Hippocampal formation (tissue), 2 donors: ENCODE measurements at places on chromosomes 7 and 10.

GRCh38 chr10:129966889-129967578, 3.0 kb upstream of the EBF3 start:
- DNase-seq, result no peak

GRCh38 chr10:62430881-62431280, 56.7 kb downstream of the ZNF365 start:
- DNase-seq, result no peak

DNA sequence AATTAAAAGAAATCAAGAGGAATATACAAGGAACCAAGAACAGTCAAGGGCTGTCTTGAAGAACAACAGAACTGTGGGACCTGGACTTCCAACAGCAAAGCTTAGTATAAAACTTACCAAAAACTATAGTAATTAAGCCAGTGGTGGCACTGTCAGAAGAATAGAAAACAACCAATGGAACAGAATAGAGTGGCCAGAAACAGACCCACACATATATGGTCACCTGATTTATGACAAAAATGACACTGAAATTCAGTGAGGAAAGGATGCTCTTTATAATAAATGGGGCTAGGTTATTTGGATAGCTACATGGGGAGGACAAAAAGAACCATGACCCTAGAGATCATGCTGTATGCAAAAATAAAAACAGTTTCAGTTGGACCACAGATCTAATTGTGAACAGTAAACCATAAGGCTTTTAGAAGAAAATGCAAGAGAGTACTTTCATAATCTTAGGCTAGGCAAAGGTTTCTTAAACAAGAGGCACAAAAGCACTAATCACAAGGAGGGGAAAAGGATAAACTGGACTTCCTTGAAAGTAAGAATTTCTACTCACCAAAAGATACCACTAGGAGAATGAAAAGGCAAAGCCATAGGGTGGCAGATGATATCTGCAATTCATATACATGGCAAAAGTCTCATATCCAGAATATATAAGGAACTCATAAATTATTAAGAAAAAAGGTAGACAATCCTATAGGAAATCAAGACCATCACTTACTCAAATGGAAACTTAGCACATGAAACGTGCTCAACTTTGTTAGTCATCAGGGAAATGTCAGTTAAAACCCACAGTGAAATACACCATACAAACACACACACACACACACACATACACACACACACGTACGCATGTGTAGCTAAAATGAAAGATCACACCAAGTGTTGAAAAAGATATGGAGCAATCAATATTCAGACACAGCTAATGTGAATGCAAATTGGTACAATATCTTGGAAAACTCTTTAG, 20.8 kb downstream of the HYCC1 start:
- DNase-seq, result no peak

GRCh38 chr10:110420401-110421193, 77.1 kb upstream of the DUSP5 start:
- DNase-seq, result no peak

DNA sequence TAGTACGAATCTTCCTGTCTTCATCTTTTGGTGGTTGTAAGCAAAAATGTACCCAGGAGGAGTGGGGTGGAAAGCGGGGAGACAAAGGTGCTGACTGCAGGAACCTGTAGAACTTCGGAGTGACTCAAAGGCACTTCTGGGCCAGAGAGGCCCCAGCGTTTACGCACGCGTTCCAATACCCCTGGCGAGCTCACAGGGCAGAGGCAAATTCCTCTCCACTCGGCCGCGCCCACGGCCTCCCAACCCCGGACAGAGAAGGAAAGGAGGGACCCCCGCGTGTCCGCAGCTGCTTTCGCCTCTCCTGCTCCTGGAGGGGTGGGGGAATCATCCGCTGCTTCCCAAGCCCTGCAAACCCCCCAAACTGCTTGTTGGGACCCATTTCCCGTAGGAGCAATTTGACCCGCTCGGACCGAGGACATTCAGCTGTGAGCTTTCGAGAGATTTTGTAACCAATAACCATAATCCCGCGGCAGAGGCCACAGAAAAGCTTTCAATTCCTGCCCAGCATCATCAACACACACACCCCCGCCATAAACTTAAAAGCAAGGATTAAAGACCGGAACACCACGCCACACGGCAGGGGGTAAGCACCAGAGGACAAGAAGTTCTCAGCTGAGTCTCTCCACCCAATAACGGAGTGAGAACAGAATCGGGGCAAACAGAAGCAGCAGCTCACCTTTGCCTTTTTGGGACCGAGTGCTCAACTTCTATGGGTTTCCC, 2.3 kb downstream of the IGF2BP3 start:
- DNase-seq, result no peak

GRCh38 chr7:22481726-22482125, 18.3 kb downstream of the STEAP1B start:
- no peak for DNase-seq

DNA sequence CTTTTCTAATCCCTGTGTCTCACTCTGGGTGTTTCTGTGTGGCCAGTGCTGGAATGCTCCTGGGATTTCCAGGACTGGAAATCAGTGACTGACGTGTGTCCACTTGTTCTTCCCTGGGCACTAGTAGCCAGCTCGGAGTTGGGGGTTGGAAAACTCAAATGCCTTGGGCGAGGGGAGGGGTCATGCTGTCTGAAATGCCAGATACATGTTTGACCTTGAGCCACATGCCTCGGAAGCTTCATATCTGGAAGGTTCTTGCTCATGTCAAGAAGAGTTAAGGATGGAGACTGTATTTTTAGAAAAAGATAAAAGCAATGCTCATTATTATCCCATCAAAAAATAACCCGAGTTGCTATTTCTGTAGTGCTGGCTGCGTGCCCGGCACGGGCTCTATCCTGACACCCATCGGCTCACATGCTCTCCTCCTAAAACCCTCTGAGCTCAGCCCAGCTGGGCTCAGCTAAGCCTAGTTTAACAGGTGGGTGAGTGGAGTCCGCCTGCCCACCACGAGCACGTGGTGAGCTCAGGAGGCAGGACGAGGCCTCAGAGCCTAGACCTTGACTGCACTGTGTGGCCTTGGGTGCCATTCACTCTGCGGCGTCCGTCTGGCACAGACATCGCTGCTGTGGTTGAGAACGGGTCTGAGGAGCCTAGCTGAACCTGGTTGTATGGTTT, 6.4 kb downstream of the DPYSL4 start:
- no peak for DNase-seq

GRCh38 chr7:132655131-132655727, 79.0 kb upstream of the PLXNA4 start:
- DNase-seq, result peak; percentile 15

DNA sequence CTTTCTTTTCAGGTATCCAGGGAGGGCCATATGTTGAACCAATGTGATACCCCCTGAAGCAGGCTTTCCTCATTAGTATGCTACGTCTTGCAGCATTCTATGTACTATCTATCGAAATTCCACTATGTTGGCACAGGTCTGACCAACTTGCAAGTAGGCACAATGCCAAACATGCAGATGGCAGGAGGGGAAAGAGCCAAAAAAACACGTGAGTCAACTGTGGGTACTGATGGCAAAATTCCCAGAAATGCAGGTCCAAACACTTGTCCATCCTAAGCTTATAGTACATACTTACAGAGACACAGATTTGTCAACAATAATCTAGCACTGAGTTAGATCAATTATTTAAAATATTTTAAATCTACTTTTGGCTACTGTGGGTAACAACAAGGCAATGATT, 394.9 kb downstream of the DGKB start:
- DNase-seq, result no peak

- no peak for DNase-seq
Measured at GRCh38 chr7:92567460-92567859, 22.7 kb downstream of the FAM133B start.

- DNase-seq, result peak; percentile 43
Measured at GRCh38 chr10:77925795-77926565, 575 bp downstream of the DLG5 start.
